ENCODE measurements at places on chromosomes 3 and 15.

DNA sequence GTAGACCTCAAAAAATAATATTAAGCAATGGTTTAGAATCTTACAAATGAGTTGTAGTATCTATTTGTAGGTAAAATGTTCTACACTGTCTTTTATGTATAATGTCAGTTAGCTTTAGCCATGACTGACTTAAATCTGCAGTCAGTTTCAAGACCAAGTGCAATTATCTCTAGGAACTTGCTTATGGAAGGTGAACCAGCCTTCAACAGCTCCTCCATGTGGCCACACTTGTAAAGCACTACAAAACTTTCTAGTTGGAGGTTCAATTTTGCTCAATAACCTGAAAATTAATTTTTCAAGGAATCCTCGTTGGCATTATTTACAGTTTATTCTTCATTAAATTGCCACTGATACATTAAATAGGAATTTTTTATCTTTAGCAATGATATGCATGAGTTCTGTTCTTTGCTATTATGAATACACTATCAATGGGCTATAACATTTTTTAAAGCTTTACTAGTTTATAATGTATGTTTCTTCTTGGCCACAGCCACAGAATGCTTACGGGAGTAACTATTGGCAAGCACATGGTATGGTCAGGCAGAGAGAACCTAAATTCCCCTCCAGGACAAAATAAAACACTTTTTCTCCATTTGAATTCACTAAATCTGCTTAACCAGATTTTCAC is 315.3 kb upstream of the UBE2E2 start:
- peak; percentile 48 for DNase-seq

DNA sequence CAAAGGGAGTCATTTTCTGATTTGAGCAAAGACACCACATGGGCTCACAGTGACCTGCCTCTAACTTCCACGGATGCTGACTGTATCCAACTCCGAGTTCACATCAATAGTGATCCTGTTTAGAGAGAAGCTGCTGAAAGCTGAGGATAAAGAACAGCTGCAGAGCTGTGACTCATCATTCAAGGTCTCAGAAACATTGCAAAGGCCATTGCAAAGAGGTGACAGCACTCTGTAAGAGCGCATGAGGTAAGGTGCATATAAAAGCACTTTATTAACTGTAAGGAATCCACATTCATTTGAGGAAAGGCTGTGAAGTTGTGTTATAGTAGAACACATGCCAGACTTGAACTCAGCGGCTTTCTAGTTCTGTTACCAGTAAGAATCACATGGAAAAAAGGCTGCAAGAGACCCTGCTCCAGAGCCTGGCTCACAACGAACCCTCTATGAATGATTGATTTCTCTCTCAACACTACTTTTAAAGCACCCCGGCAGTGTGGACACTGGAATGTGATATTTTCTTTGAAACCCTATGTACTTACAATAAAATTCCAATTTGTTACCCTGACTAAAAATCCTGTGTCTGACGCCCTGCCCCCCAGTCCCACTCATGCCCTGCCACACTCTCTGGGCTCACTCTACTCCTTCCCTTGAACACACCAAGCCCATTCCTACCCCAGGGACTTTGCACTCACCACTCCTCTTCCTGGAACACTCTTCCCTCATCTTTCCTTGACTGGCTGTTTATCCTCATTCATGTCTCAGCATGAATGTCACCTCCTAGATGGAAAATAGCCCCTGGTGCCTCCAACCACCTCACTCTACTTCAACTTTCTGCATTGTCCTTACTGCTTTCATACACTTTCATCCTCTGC is 111.2 kb downstream of the LSM3 start:
- peak; percentile 80 for DNase-seq

- DNase-seq: no peak
Measured at GRCh38 chr15:42034628-42035434, 14.0 kb upstream of the PLA2G4E start.

GRCh38 chr3:9091486-9092235 is 128.4 kb upstream of the RAD18 start:
- DNase-seq: no peak

GRCh38 chr15:79160211-79160610 is 69.6 kb upstream of the RASGRF1 start:
- no peak for DNase-seq

- DNase-seq: no peak
Measured at GRCh38 chr3:71512544-71512943, 71.0 kb downstream of the FOXP1 start.

Measured in adipocyte (in vitro differentiated cells).